ENCODE measurements at places on chromosomes 7 and 10.
A peak's percentile ranks its signal among the peaks of the same experiment; 100 is the strongest.

DNA sequence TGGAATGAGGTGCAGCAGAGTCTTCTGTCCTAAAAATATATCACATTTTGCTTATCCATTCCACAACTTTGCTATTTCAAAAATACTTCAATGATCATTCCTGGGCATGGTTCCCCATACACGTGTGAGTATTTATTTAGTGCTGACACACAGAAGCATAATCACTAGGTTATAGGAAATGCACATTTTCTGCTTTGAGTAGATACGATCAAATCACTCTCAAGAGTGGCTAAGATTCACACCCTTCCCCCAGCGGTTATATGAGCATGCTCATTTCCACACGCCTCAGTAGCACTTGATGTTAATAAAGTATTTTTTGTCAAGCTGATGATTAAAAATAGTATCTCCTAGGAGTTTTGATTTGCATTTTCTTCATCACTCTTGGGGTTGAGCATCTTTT lies 93.5 kb upstream of the LRRC4 start:
- DNase-seq: no peak

DNA sequence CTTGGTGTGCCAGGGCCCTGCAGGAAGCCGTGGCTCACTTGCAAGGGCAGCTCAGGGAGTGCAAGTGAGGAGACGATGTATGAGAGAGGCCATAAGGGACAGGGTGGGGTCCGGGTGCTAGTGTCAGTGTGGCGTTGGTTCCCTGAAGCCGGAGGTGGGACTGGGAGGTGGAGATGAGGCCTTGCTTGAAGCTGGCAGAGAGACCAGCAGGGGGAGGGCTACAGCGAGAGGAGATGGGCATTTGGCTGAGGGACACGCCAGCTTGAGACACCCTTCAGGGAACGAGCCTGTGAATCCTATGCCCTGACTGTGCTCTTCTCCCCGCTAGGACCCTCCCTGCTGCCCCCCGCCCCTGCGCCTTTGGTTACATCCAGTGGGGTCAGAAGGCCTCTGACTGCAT lies 529.1 kb downstream of the TCERG1L start:
- DNase-seq: no peak

GRCh38 chr10:69014171-69014570 lies 25.6 kb downstream of the KIFBP start:
- no peak for DNase-seq

DNA sequence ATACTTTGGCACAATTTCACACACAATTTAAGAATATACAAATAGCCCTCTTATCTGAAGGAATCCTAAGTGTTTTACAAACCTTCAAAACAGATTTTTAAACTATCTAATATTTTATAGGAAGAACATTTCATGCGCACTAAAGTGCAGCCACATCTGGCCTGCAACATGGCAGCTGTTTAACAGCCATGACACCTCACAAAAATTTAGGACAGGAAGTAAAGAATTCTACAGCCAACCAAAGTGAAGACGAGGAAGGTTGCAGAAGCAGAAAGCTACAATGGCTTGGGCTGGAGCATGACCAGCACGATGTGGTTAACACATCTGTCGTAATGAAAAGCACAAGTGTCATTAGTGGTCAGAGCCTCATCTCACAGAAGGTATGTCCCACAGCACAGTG lies 238.1 kb downstream of the HPSE2 start:
- no peak for DNase-seq

DNA sequence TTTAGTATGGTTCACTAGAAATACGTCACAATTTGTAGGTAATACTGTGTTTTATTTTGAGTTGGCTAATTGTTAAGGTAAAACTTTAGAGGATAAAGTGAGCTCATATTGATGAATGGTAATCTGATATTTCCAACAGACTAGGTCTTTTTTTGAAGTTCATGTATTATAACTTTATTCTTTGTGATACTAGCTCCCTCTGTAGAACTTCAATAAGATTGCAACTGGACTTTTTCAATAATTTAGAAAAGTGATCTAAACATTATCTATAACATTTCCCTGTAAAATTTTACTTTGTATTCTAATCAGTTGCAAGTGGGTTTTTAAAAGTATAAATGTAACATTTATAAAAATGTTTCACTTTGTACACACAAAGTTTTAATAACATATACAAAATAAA lies 83.5 kb downstream of the ADK start:
- DNase-seq: no peak

- DNase-seq: no peak
Measured at GRCh38 chr10:69007260-69007659, 18.7 kb downstream of the KIFBP start.

DNA sequence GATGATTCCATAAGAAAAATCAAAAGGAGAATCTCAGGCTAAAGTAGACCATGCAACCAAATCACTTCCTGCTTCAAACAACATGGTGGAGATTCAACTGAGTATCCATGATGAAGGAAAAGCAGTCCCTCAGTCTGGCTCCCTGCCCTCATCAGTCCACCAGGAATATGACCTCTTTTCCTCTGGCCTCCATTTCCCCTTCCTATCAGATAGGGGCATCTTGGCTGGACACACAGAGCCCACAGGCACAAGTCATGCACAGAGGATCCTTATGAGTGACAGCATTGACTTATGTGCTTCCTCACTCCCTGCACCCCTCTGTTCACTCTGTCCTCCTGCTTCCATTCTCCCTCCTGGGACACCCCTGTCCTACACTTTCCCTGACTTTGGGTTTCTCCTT lies 16.8 kb downstream of the PIP start:
- no peak for DNase-seq

GRCh38 chr7:8338206-8338605 lies 76.2 kb upstream of the ICA1 start:
- no peak for DNase-seq

GRCh38 chr7:68158686-68159295 lies 1162.2 kb downstream of the TYW1 start:
- no peak for DNase-seq

- DNase-seq: no peak
Measured at GRCh38 chr7:888081-889024, 12.0 kb downstream of the GET4 start.

GRCh38 chr10:125466685-125467084 lies 216.3 kb downstream of the TEX36 start:
- DNase-seq: no peak

DNA sequence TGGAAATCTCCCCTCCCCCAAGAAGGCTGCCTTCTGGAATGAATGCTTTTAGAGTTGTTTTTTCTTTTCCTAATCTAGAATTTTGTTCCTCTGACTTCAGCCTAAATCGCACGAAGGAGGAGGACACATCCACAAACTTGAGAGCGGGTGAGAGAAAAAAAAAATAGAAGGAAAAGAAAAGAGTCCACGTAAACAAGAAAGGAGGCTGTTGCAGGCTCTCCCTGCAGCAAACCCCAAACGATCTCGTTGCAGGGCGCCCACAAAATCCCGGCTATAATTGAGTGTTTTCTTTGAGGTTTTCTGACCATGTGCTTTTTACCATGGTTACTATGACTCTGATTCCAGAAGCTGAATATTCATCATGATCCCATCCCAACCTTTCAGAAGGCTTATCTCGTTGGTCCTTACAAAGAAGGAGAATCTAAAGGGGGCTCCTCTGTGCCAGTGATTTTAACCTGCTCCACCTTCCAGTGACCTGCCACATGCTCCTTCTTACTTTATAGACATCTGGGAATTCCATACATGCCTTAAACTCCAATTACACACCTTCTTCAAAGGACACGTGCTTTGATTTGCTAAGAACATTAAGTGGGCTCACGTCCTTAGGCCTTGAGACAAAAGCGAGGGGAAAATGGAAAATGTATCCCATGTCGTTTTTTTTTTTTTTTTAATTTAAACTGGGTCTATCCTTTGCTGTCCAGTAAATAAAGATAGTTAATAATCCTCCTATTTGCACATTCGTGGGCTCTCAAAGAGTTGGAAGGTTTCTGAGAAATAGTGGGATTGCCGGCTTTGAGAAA lies 5.8 kb downstream of the TWIST1 start:
- no peak for DNase-seq

DNA sequence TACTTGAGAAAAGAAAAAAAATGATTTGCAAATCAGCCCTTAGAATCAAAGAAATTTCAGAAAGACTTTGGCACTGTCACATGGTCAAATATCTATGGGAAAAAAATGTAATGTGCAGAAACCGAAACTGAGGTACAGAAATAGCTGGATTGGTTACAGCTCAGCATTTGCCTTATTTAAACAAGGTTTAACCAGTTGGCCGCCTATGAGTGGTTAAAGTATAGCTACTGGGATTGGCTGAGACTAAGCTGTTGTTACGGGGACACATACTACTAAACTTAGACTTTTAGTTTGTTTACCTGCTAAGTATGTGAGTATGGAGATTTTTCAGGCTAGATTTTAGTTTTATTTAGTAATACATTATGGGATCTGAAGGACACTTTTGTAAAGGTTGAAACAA lies 38.6 kb downstream of the SFTPD start:
- DNase-seq: no peak

- DNase-seq: no peak
Measured at GRCh38 chr7:138008588-138009349, 6.9 kb upstream of the CREB3L2 start.

DNA sequence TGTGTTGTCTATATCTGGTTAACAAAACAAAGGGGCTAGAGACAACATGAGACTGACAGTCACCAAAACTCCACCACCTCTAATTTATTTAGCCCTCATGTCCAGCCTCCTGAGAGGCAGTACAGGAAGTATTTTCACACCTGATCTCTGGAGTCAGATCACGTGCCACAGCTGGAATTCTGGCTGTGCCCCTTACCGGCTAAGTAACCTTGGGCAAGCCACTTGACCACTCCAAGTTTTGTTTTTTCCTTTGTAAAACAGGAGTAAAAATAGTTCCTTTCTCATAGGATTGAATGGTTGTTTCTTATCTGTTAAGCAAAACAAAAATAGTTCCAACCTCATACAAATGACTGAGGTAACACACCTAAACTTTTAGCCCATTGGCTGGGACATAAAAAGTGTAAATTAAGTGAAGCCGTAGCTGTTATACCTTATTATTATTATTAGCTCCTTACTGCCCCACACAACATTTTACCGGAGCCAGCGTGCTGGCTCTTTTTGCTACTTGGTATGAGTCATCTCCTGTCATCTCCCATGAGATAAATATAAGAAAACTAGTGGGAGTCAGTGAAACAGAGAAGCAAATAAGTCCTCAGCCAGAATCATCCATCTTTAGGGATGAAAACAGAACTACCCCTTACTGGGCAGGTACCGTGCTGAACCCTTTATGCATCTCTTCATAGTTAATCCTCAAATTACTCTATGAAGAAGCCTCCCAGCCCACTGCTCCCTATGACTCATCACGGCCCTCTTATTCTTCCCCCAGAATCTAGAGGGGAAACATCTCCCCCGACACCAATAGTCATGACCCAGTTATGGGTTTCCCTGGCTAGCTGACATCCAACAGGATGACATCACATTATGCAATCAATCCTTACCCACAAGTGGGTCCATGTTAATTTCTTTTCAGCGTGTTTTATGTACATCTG lies 44.9 kb downstream of the PPP1R3C start:
- DNase-seq: no peak

GRCh38 chr7:101820703-101821102 lies 3.3 kb downstream of the CUX1 start:
- no peak for DNase-seq

DNA sequence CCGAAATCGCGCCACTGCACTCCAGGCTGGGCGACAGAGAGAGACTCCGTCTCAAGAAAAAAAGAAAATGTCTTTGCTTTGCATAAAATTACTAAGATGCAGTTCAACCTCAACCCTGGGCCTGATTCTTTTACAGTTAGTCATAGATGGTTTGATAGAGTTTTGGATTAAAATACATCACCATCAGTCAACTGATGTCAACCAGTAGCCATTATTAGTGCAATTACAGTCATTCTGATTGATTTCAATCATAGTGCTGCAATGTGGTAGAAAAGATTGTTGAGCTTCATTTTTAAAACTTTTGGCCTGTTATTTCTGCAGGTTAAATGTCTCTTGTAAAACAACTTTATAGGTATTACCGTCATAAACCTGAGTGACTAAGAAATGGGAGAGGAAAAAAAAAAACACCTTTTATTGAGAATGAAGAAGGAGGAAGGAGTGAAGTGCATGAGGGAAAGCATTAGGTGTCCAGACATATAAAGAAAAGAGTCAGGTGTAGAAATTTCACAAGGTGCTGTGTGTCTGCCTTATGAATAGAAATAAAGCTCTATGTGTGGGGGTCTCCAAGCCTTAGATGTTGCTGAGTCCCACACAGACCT lies 150.6 kb downstream of the TRIL start:
- no peak for DNase-seq

GRCh38 chr10:111076191-111076681 lies 593 bp upstream of the ADRA2A start:
- DNase-seq: no peak

- peak; percentile 34 for DNase-seq
Measured at GRCh38 chr10:60480865-60481563, 91.3 kb upstream of the ANK3 start.

GRCh38 chr7:91199601-91200000 lies 64.6 kb upstream of the FZD1 start:
- no peak for DNase-seq

DNA sequence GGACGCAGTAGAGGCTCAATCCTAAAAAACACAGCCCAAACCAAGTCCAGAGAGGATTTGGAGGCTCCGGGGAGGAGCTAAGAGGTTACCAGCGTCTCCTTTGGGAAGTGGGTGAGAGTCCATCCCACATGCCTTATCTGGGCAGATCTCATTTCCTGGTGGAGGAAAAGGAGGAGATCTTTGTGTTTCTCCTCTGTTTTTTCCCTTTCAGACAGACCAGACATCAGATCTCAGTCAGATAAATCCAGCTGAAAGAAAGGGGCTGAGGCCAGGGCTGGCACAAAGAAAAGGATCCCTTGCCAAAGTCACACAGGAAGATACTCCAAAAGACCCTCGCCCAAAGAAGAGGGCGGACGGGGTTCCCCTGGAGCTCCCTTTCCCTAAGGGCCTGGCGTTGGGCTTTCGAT lies 58.3 kb upstream of the COMTD1 start:
- no peak for DNase-seq

DNA sequence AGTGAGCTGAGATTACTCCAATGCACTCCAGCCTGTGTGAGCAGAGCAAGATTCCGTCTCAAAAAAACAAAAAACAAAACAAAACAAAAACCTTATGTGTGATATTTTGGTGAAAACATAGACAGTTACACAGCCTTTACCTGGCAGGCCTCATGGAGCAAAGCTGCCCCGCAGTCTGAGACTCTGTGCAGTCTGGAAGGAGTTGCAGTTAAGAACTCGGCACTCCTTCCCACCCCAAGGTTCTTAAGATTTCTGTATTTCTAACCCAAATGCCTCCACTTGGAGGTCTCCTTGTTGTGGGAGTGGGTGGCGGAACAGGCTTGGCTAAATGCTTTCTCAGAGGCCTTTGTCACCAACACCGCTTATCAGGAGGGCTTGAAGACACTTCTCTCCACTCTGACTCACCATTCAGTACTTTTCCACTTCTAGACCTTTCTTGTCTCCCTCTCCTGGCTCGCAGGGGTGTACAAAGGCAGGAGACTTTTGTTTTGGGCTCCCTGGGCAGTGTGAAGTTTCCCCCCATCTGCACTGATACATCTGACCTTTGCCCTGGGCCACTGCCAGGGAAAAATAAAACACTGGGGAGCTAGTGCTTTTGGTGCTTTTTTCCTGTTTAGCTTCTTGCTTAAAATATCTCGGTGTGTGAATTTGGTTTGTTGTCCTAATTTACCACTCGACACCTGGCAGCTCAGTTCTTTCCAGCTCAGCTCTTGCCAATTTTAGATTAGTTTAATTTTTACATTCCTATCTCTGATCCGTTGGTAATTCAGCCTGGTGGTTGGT lies 51.3 kb upstream of the MAGI2 start:
- no peak for DNase-seq

GRCh38 chr10:119315128-119316001 lies 108.0 kb downstream of the GRK5 start:
- peak; percentile 67 for DNase-seq
